ENCODE measurements at places on chromosomes 6 and 20.

DNA sequence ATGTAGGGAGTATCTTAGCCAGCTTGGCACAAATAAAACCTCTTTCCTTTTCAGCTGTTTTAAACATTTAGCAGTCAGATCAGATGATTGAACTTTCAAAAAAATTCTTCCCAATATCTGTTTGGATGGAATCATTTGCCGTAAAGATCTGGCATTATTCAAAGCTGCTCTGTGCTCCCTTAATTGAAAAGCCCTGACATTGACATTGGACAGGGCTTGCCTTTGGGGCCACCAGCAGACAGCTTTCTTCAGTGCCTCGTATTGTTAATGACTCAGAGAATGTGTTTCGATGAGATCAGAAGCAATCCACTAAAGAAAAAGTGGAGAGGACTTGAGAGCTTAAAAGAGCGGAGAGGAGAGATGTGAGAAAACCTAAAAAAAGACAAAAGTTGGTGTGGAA lies 343.5 kb downstream of the NRN1 start:
- DNase-seq = no peak

GRCh38 chr6:39835821-39836295 lies 43.7 kb downstream of the DAAM2 start:
- DNase-seq = no peak

DNA sequence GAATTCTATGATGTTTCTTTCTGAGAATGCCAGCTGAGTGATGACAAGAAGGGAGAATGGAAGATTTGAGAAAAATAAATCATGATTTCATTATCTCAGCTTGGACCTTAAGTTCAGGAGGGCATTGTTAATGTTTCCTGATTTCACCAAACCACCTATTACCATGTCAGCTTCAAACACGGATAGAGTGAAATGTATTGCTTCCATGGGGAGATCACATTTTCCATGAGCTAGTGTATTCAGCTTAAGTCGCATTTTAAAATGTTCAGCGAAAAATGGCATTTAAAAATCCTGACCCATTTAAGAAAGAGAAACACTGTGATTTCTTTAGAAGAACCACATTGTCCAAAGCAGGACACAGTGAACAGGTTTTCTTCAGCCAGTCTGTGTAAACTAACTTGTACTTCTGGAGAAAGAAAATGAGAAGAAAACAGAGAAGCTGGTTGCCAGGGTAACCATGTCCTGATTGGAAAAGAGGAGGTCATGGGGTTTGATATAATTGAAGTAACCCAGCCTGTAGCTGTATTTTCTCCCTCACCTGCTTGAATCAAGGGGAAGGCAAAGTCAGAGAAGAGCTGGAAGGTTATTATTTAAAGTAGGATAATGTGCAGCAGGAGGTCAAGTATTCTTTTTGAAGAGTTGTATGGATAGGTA lies 684.1 kb upstream of the NRSN1 start:
- no peak for DNase-seq

DNA sequence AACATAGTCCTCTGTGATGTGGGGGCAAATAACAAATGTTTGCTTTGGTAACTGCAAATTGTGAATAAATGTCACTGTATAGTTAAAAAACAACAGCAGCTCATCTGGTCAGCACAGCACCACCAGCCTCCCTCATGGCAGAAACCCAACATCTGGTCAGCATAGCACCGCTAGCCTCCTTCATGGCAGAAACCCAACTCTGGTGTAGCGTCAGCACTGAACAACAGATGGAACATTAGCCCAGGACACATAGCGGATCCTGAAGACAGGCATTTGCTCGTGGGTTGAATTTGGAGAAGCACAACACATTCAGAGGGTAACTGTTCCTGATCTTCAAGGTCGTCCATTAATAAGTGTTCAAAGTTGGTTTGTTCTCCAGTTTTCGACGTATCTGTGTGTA lies 265.9 kb downstream of the DLL1 start:
- no peak for DNase-seq
